ENCODE measurements at places on chromosomes 13 and 19.

DNA sequence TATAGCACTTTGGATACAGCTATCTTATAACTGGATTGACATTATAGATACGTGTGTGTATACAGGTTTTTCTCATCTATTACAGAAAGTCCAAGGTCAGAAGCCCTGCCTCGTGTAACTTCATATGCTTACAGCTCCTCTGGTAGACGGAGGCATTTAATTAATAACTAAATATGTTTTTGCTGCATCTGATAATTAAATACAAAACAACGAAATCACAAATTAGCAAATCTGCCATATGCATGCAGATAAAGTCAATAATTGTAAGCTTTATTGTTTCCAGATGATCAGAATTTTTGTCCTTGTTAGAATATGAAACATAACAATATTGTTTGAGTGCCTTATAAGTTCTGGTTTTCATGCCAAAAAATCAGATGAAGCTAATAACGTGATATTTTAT, 717.7 kb downstream of the LIG4 start:
- no peak for DNase-seq

DNA sequence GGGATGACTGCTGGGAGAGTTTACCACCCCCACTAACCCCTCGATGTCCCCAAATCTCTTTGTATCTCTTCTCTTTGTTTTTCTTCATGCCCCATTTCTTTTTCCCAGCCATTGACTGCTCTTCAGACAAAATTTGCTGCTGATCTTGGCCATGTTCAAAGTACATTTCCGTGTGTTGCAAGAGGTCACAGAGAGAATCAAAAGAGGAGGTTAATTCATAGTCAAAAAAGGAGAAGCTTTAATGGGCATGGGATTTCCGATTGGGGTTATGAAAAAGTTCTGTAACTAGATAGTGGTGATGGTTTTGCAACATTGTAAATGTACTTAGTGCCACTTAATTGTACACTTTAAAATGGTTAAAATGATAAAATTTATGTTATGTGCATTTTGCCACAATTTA, 121.1 kb downstream of the FLT1 start:
- peak; percentile 87 for DNase-seq

DNA sequence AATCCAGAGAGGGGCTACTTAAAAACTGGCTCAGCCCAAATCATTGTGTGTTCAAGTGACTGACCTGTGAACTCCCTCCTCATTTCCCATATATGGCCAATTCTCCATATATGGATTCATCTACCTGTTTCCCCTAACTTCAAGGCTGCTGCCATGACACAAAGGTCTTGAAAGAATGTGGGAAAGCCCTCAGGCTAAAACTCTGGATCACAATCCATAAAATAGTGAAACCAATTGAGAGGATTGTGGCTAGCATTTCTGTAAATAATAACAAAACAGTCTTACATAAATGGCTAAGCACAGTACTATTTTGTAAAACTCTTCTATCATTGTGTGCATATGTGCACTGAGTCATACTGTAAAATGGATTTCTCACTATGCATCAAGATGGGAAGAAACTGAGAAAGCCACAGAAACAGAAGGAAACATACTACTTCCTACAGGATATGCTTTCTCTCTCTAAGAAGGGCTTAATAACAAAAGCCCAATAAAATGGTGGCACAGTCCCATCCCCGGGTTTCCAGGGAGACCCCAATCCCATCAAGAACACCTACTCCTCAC, 80.5 kb downstream of the FOXO1 start:
- no peak for DNase-seq

- DNase-seq = no peak
These were observed 213.3 kb upstream of the HTR2A start for GRCh38 chr13:47110141-47110540.

DNA sequence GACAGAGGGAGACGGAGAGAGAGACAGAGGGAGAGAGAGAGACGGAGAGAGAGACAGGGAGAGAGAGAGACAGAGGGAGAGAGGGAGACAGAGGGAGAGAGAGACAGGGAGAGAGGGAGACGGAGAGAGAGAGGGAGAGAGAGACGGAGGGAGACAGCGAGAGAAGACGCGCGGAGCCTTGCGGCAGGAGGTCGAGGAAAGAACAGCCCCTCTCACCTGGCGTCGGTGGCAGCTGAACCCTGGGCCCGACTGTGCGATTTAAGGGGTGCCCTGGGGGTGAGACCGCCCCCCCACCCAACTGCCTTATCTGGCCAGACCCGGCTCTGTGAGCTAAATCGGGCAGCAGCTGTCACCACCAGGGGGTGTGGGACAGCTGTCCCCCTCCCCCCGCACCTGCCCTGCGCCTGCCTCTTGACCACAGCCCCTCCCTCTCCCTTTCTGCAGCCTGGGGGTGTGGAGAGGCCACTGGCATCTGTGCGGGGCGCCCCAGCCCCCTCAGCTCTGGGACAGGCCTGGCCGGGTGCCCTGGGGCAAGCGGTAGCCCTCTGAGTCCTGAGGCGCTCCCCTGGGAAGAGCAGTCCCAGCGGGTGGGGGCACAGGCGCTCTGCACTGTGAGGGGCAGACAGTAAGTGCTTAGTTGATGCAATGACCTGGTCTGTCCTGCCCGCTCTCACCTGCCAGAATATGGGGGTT, 10.8 kb downstream of the JOSD2 start:
- peak; percentile 40 for DNase-seq

- no peak for DNase-seq
These were observed 347.4 kb downstream of the FGF9 start for GRCh38 chr13:22018076-22018835.

- DNase-seq = peak; percentile 53
These were observed 883 bp downstream of the ZNF441 start for GRCh38 chr19:11767633-11768133.
